ENCODE measurements at places on chromosomes 13 and 19.

- DNase-seq: no peak
These were observed 1.4 kb upstream of the PLIN4 start for GRCh38 chr19:4519521-4520277.

DNA sequence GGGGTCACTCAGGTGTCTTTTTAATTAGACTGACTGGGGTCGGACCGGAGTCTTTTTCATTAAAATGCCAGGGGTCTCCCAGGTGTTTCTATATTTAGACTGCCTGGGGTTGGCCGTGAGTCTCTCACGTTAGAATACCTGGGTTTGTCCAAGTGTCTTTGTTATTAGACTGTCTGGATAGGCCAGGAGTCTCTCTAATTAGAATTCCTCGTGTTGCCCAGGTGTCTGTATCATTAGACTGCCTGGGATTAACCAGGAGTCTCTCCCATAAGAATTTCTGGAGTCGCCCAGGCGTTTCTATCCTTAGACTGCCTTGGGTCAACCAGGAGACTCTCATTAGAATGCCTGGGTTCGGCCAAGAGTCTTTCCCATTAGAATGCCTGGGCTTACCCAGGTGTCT lies 1445.7 kb downstream of the UQCRFS1 start:
- no peak for DNase-seq

DNA sequence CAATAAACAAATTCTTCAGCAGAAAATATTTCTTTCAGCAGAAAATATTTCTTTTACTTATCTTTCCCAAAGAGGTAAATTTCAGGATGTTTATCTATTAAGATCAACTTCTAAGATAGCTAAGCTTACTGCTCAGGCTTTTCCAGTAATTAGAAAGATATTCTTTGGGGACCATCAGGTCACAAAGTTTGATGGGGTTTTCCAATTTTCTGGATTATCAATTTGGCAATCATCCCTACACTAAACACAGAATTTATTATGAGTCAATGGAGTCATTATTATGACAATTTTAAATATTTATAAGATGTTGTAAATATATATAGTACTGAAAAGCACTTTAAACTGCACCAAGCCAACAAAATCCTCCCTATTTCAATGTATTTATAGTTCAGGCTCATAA lies 137.6 kb downstream of the AKAP11 start:
- DNase-seq: no peak

- peak; percentile 58 for DNase-seq
These were observed 81.2 kb downstream of the STARD13 start for GRCh38 chr13:33204130-33204927.

- no peak for DNase-seq
These were observed 36.3 kb upstream of the PSG9 start for GRCh38 chr19:43305642-43306041.

- DNase-seq: no peak
These were observed 141.7 kb upstream of the SERP2 start for GRCh38 chr13:44231786-44232516.

DNA sequence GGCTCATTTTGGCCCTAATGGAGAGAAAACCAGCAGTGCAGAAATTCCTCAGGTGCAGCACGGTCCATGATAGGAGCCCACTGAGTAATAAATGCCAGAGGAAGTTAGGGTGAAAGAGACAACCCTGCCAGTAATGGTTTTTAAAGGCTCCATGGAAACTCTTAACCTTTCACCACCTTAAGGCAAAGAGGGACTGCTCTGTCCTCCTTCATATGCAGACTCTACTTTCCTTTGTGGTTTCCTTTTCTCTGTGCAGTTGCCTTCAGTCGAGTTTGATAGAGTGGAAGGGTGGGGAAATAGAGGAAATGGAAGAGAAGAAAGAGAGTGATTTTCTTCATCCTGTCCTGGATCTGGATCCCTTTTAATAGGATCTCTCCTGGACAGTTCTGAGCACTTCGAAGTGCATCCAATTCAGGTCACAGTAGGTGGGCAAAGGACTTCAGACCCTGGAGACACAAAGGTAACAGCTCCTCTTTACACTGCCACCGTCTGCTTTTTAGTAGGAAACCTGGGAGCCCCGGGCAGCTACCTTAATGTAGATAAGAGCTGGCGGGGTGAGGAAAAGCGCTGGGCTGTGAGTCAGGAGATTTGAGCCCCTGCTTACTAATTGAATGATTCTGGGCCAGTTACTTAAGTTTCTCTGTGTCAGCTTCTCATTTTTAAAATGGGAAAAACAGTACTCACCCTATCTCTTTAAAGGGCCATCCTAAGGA lies 294.8 kb downstream of the KCNRG start:
- DNase-seq: no peak

DNA sequence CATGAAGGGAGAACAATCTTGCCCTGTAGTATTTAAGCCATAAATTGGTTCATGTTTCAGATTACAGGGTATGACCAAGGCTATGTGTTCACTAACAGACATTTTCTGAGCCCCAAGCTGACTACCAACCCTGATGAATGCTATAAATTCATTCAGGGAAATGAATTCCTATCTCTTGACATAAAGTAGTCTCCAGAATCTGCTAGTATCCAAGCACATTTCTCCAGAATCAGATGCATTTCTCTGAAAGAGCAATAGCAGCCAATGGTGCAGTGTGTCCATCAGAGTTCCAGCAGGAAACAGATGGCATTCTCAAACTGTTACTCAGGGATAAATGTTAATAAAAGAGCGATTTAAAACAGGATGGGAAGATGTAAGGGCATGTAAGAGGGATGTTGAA lies 226.4 kb downstream of the COG6 start:
- no peak for DNase-seq

- no peak for DNase-seq
These were observed 114.9 kb downstream of the PCCA start for GRCh38 chr13:100203696-100204367.
